ENCODE measurements at places on chromosomes 1 and 21.

DNA sequence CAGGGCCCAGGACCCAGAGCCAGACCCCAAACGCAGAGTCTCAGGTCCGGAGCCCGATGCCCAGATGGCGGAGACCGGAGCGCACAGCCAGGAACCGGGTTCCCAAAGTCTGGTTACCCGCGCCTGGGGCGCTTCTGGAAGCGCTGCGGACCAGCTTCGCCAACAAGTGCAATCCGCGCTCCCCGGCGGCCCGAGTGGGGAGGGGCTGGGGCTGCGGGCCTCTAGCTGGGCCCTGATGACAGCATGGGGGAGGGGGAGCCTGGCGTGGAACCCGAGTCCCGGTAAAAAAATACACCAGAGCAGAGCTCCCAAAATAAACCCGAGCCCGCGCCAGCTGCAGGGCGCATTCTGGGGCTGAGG is 494 bp downstream of the NT5C1A start:
- DNase-seq, result no peak

DNA sequence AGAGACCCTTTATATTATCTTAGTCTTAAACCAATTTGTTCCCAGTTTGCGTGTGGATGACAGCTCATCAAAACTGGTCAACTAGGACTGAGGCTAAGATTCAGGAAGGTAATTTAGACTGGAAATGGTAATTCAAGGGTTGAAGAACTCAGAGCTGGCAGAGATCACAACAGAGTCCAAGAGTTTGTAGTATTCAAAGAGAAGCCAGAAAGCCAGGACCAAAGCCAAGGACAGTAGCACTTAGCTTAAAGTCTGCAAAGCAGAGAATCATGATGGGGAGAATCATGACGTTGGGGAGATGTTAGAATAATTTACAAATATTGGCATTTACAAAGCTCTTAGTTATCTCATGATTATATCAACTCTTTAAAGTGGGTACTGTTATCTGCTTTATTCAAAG is 32.6 kb downstream of the RNF11 start:
- DNase-seq, result no peak

- DNase-seq, result no peak
Measured at GRCh38 chr1:199202331-199202730, 563.5 kb downstream of the PTPRC start.

DNA sequence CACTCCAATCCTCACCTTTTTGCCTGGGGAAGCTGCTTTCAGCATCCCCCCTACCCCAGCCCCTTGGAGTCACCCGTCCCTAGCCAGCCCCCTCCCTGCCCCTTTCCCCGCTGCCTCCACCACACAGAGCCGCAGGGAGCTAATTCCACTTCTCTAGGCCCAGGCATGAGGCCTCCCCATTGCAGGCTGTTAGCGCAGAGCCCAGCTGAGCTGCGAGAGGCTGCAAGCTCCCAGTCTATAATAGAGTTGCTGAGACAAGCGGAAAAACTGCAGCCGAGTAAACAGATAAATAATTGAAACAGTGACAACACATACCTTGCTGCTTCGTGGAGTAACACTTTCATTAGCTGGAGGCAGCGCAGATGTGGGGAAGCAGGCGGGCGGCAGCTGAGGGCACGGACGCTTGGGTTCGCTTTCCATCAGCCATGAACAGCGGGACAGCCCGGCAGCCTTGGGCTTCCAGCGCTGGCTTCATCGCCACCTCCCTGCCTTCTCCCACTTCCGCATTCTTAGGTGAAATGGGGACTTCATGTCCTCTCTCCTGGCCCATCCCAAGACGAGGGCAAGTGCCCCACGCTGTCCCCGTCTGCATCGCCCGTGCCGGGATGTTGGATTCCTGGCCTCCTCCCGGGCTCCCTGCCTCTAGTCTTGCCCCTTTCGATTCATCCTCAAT is 183.3 kb downstream of the IGSF21 start:
- no peak for DNase-seq

- peak; percentile 93 for DNase-seq
Measured at GRCh38 chr1:39178541-39179431, 25.7 kb upstream of the MACF1 start.

GRCh38 chr1:240086726-240087125 is 5.0 kb upstream of the FMN2 start:
- peak; percentile 80 for DNase-seq

GRCh38 chr21:36291509-36291908 is 28.5 kb upstream of the MORC3 start:
- no peak for DNase-seq

GRCh38 chr1:47228644-47229030 is 3.4 kb downstream of the TAL1 start:
- no peak for DNase-seq

DNA sequence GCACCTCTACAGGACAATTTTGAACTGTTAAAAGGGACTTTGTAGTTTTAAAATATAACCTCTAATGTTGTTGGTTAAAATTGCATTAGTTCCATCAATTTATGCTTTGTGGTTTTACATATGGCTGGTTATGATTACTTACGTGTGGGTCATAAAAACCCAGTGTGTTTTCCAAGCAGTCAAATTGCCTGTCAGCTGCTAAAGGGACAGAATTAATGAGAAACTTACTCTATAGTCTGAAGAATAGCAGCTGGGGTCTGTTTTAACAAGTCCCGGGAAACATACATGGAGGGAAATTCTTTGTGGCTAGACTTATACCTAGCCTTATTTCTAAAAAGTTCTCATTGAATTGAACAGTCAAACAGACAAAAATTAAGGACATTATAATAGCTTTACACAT is 820.9 kb upstream of the ADGRL4 start:
- DNase-seq, result no peak

All from EL (cell line).